ENCODE measurements at places on chromosomes 2 and 18.

- DNase-seq, result no peak
These were observed 16.9 kb downstream of the ZNF236 start for GRCh38 chr18:76839086-76839794.

DNA sequence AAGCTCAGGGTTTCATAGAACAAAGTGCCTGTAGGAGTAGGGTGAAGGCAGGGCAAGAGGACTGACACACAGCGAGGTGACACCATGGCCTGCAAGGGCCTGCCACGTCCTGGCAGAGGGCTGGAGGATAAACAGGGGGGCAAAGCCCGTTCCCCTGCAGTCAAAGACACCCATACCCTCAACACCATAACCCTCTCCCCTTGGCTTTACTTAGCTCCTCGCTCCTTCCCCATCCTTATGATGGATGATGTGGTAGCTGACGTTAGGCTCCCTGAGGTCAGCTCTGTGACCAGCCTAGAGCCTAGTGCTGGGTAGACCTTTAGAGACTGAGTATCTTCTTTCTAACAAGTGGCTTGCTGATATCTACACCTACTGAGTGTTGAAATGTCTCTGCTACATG lies 683.3 kb upstream of the HS6ST1 start:
- no peak for DNase-seq

- no peak for DNase-seq
These were observed at the start of gene TOGARAM2 for GRCh38 chr2:28981016-28981441. TSS of gene TOGARAM2 (plus strand) at chr2:28981298. CDS start at chr2:28994835, 13,537 bp downstream.

DNA sequence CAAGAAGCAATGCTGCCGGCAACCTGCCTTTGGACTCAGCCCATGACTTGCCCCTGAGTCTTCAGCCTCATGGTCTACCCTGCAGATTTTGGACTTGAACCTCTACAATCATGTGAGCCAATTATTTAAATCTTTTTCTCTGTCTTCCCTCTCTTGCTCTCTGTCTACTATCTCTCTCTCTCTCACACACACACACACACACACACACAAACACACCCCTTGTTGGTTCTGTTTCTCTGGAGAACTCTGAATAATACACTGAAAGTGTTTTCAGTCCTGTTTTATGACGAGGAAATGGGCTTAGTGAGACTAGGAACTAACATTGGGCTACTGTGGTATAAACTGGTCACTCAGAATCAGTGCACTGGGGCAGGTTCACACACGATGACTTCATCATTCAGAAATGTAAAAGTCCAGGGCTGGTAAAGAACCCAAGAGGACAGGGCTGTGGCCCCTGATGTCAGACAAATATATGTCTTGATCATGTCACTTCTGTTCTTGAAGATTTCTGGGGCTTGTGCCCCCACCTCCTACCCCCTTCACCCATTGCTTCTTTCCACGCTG lies 266.1 kb upstream of the SIX2 start:
- DNase-seq, result no peak

DNA sequence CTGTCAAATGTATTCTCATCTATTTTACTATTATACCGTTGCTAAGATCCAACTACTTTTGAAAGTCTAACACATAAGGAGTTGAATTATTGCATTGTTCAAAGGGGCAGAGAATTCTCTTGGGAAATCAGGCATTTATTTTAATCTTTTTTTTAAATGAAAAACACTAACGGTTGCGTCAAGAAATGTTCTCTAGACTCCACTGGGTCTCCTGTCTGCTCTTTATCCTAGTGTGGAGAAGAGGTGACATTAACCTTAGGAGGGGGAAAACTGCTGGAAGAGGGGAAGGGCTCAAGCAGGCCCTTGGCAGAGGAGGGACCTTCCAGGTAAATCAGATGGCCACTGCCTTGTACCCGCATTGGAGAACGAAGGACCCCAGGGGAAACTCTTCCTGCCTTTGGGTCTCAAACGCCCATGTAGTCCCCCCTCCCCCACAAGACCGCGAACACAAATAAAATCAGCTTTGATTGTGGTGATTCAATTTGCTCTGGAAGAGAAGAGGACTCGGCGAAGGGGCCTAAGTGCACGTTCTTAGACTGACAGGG lies 1.1 kb upstream of the APCDD1 start:
- no peak for DNase-seq

- no peak for DNase-seq
These were observed 264.5 kb downstream of the CNTNAP5 start for GRCh38 chr2:124289615-124290014.

- no peak for DNase-seq
These were observed 4.8 kb downstream of the CTDSP1 start for GRCh38 chr2:218404351-218405085.

GRCh38 chr2:25077789-25078169 lies 35.9 kb downstream of the EFR3B start:
- DNase-seq, result no peak

DNA sequence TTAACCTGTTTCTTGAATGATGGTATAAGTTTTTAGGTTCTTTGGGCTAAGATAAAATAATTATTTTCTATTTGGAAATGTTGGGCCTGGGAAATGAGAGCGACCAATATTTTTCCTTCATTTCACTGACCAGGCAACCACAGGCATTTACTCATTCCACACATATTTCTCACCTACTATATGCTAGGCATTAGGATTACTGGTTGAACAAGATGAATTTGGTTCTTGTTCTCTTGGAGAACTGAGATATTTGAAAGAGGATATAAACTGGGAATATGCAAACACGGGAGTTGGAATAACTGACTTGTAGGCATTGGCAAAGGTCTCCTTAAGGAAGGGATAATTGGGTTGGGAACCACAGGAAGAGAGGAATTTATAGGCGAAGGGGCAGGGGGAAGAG lies 3.9 kb upstream of the MYL1 start:
- DNase-seq, result no peak

- DNase-seq, result no peak
These were observed 106.7 kb downstream of the FAM210A start for GRCh38 chr18:13619505-13620205.

DNA sequence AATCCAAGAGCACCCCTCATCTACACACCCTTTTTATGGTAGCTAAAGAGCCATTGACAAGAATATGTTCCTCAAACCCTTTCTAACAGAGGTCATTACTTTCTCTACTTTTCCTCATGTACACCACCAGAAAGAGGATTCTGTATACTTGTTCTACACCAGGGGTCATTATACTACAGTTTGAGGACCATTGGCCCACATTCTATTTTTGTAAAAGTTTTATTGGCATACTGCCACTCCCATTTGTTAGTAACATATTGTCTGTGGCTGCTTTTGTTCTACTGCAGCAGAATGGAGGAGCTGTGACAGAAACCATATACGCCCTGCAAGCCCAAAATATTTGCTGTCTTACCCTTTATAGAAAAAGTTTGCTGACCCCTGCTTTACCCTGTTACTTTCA lies 14.3 kb downstream of the HTR2B start:
- no peak for DNase-seq

- DNase-seq, result no peak
These were observed 355.2 kb downstream of the GALNT13 start for GRCh38 chr2:154226931-154227330.

DNA sequence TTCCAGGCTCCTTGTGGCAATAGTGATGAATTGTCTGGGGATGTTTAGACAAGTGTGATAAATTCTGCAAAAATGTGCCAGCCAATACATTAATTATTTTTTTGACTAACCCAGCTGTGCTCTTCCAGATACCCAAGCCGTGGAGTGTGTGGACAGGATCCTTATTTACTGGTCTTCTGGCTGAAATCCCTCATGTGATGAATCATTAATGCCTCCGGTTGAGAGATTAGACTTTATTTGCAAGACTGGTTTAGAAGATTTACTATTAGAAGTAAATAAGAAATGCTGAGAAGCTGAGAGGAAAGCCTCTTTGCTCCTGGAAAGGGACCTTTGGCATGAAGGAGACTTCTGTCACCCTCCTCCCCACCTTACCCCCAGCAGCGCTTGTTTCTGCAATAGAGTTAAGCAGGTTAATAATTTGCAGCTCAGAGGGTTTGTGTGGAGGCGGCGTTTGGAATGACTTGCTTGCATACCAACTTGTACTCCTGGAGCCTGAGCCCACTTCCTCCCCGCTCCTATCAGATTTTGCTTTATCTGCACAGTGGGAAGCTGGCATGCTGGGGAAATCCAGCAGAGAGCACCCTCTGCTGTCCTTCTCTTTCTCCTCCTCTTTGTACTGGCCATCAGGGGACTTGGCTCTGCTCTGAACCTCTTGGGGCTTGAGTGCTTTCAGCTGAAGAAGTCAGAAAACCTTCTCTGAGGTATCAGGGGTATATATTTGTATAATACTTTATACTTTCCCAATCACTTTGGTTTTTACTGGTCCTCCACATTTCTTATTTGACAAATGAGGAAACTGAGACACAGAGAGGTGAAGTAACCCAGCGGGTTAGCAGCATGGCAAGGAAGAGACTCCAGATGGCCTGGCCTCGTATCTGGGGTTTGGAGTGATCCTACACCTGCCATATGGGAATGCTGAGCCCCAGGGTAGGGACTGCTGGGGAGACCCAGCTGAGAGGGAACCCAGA lies 16.3 kb downstream of the SLC3A1 start:
- DNase-seq, result no peak

GRCh38 chr2:109208071-109208950 lies 79.3 kb downstream of the SH3RF3 start:
- DNase-seq, result no peak

GRCh38 chr2:235901243-235901642 lies 266.9 kb downstream of the GBX2 start:
- DNase-seq, result no peak

DNA sequence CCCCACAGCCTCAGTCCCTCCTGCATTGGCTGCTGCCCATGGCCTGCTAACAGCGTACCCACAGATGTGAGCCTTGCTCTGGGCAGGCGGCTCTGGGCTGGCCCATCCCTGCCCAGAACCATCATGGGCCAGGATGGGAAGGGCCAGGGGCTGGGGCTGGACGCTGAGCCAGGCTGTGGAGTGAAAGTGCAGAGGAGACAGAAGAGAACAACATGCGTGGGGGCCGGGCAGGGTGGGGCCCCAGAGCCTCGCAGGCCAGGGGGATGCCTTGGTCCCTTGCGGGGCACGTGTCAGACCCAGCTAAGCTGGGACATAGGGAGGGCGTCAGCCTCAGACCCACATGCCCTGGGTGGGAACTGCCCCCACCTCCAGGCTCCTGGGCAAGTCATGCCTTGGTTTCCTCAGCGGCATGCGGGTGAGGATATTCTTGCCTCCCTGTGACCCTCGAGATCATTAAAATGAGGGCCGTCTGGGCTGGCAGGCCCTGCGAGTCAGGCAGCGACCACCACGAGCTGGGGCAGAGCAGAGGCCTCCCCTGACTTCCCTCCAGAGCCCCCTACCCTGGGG lies 27.3 kb downstream of the GPC1 start:
- DNase-seq, result no peak

GRCh38 chr18:22219568-22220355 lies 50.4 kb downstream of the GATA6 start:
- no peak for DNase-seq

DNA sequence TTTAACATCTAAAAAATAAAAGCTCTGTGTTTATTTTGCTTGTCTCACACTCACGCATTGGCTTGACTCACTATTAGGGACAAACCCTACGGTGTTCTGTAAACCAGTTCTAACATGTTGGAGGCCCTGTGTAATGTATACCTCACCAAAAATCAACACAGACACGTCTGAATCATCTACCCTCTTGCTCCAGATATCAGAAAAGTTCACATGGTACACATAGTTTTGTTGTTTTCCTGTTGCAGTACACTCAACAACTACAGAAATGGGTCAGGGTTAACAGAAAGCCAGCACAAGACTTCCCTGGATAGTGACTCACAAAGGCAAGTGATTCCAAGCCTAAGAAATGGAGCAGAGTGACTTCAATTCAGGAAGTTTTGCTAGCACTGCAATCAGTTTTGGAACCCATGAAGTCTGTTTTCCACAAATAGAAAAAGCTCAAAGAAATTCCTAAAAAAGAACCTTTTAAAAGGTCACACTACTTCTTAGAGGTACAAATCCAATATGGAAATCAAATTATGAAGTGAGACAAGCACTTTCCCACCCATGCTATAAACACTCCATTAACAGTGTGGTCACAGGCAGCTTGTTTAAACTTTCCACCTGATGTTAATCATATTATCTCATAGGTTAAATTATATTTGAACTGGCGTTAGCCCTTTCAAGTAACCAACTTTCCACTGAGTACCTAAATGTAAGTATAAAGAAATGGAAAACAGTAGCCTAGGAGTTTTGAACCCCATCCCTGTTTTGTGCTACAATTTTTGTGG lies 87.4 kb downstream of the GAREM1 start:
- no peak for DNase-seq

DNA sequence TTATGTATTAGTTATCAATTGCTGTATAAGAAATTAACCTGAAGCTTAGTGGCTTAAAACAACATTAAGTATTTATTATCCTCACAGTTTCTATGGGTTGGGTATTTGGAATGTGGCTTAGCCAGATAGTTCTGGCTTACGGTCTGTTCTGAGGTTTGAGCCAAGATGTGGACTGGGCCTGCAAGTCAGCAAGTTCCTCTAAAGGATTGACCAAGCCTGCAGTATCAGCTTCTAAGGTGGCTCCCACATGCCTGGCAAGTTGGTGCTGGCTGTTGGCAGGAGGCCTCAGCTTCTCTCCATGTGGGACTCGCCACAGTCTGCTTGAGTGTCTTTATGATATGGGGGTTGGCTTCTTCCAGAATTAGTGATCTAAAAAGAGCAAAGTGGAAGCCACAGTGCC lies 45.0 kb upstream of the TCF4 start:
- no peak for DNase-seq

DNA sequence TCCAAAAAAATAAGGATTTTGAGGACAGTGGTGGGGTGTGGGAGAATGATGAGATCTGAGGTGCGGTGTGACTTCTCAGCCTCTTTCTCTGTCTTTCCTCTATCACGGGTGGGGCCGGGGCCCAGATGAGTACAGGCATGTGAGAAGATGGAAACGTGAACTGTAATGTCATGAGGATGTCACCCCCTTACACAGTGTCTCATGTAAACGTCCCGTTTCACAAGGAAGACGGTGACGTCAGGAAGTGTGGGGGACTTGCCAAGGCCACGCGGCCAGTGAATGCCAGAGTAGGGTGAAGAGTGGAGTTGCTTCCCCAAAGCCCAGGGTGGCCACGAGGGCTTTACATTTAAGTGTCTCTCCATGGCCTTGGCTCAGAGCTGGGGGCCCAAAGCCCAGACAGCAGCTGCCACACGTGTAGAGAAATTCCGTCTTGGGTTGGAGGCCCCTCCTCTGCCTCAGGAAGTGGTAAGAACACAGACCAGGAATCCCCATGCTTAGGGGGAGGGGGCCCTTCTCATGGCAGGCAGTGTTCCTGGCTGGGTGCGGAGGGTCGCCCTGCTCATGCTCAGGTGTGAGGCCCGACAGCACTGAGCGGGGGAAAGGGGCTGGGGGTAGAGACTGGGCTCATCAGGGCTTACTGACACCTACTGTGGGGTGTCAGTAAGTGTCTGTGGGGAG lies 80.9 kb upstream of the SMAD7 start:
- no peak for DNase-seq

DNA sequence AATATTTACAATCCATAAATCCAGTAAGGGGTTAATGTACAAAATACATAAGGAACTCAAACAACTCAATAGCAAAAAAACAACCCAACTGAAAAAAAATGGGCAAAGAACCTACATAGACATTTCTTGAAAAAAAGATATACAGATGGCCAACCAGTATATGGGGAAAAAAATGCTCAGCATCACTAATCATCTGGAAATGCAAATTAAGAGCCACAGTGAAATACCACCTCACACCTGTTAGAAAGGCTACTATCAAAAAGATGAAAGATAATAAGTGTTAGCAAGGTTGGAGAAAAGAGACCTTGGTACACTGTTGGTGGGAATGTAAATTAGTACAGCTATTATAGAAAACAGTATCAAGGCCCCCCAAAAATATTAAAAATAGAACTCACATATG lies 14.6 kb downstream of the AP1S3 start:
- no peak for DNase-seq

GRCh38 chr2:41379496-41380221 lies 668.2 kb upstream of the PKDCC start:
- DNase-seq, result no peak

- no peak for DNase-seq
These were observed 31.7 kb upstream of the ASPRV1 start for GRCh38 chr2:69993048-69993565.

All from stimulated activated CD8-positive, alpha-beta memory T cell treated with anti-CD3 and anti-CD28 coated beads, Interleukin-2, amount 100 ng/mL, for 1 hour (primary cell).